ENCODE measurements at places on chromosomes 3 and 15.

- DNase-seq = no peak
These were observed 15.2 kb upstream of the PTPN9 start for GRCh38 chr15:75594276-75594675.

GRCh38 chr3:39362192-39362591 lies 21.0 kb upstream of the SLC25A38 start:
- no peak for DNase-seq

- DNase-seq = peak; percentile 80
These were observed 40.3 kb upstream of the PARL start for GRCh38 chr3:183924956-183925355.

- DNase-seq = no peak
These were observed 141.6 kb upstream of the STT3B start for GRCh38 chr3:31391150-31391549.

DNA sequence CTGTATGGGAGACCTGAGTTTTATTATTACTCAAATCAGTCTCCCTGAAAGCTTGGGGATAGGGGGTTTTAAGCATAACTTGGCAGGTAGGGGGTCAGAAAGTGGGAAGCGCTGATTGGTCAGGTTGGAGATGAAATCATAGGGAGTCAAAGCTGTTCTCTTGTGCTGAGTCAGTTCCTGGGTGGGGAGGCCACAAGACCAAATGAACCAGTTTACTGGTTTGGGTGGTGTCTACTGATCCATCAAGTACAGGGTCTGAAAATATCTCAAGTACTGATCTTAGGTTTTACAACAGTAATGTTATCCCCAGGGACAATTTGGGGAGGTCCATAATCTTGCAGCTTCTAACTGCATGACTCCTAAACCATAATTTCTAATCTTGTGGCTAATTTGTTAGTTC lies 17.8 kb upstream of the IQCF6 start:
- no peak for DNase-seq

GRCh38 chr3:120364821-120365220 lies 15.7 kb upstream of the LRRC58 start:
- peak; percentile 61 for DNase-seq

- DNase-seq = no peak
These were observed 42.7 kb upstream of the ATP2B2 start for GRCh38 chr3:10547841-10548783.

DNA sequence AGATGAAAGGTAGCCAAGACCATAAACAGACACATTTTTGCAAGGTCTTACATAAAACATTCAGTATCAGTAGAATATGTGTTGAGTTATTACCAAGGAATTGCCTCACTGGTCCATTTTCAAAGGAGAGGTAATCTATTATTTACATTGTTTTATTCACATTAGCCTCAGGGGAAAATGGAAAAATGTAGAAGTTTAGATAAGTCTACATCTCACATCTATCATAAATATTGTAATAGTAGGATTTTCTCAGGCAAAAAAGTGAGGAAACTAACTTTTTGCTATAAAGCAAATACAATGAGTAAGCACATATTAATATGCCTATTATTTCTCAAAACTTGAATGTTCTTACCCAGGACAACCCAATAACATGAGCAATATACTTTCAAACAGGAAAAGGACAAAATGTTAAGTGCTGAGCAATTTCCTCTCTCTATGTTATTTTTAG lies 184.6 kb upstream of the AGTR1 start:
- peak; percentile 68 for DNase-seq

DNA sequence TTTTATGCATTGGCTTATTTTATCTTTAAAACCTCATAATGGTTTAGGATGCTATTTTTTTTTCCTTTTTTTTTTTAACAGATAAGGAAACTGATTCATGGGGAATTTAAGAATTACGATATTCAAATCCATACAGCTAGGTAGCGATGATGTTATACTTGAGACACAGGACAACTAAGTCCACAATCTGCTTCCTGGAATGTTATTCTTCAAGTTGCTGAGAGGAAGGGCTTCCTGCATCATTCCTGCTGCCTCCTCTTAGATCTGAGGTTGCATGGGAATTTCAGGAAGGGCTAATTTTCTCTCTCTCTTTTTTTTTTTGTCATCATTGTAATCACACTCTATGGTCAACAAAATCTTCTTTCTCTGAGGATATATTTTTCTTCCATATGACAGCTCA lies 595.5 kb downstream of the GRM7 start:
- DNase-seq = no peak

DNA sequence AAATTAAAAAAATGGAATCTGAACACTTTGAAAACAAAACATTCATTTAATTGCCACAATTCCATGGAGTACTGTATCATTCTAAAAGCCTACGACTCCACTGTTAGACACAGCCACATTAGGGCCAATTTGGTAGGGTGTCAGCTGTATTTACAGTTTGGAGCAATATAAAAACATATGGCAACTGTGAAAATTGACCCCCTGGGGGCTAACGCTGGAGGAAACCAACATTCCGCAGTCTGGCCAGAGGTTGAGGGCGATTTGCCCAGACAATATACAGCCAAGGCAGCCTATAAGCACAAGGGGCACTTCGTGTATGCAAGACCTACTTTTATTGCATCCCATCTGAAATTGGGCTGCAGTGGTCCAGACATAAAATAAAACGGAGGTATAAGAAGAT lies 476.5 kb upstream of the WNT5A start:
- DNase-seq = no peak

DNA sequence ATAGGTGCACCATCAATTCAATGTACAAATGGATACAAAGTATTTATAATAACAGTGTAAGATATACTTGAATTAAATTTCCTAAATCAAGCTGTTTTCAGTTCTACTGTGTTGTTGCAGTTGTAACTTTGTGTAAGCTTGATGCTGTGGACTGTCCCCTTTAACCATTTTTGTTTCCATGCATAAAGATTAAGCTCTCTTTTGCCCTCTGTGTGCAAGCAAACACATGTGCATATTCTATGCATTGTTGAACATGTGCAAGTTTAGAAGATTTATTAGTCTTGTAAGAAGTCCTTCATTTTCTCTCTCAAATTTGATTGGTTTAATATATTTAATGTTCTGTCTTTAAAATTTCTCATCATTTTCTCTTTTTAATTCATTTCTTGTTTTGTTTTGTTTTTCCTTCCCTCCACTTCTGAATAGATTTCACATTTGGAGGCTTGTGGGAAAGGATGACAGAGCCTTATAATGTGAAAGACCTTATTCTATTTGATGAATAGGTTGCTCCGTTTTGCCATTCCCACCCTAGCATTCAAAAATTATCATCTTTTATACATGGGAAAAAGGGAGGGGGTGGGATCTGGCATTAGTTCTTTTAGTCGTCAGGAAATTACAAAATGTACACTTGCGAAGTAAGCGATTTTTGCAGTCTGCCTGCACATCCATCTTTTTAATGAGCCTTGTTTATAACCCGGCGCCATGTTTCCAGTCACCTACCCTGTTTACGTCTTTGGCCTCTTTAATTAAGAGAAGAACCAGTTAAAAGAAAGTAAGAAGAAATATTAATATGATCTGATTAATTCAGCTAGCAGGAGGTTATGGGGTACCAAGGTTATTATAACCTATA lies 961.5 kb upstream of the NR2F2 start:
- no peak for DNase-seq

- peak; percentile 67 for DNase-seq
These were observed 102.9 kb downstream of the ARNT2 start for GRCh38 chr15:80507131-80507530.

All from iris pigment epithelial cell (primary cell).